Fibroblast of villous mesenchyme (primary cell): ENCODE measurements at places on chromosomes 13 and 19. TPM values are rescaled to one million over a fixed set of nuclear protein-coding genes. Genes with fewer than 3 reads are reported as not detected.

The ANKRD24 gene
- total RNA-seq, result under 0.01 and 0.43 TPM in 2 replicates

The CLEC17A gene
- total RNA-seq, result not detected in 2 replicates

The SYCN gene
- total RNA-seq, result not detected in 2 replicates

The DCLK1 gene
- total RNA-seq, result 0.86 and 2.3 TPM in 2 replicates

The RAB20 gene
- 4.2 and 4.7 TPM in 2 replicates for total RNA-seq

The SIGLEC7 gene
- total RNA-seq, result not detected in 2 replicates

The DDX49 gene
- total RNA-seq, result 48.4 and 51.5 TPM in 2 replicates

The LIG4 gene
- 9.7 and 19.0 TPM in 2 replicates for total RNA-seq

The PCDH20 gene
- under 0.01 and 0.43 TPM in 2 replicates for total RNA-seq

The FCAR gene
- total RNA-seq, result not detected in 2 replicates

The PLA2G4C gene
- total RNA-seq, result 6.8 and 22.5 TPM in 2 replicates

The MAP4K1 gene
- 0.32 TPM in 1 of 2 replicates, not detected in the other for total RNA-seq

The TMEM205 gene
- total RNA-seq, result 96.7 and 121 TPM in 2 replicates

The SIGLECL1 gene
- total RNA-seq, result not detected in 2 replicates
